NCI-H1417 treated with DMSO at 0.1 percent for 48 hours (cell line): ENCODE measurements at places on chromosomes 4 and X.

- DNase-seq: no peak
Measured at GRCh38 chr4:27011401-27011800, 150.8 kb downstream of the STIM2 start.

GRCh38 chr4:21753084-21753760, 195.3 kb downstream of the KCNIP4 start:
- no peak for DNase-seq

GRCh38 chr4:182193311-182193710, 49.9 kb upstream of the TENM3 start:
- no peak for DNase-seq

GRCh38 chr4:110849461-110849860, 226.6 kb upstream of the PITX2 start:
- DNase-seq: no peak

GRCh38 chrX:74613370-74614092, 893 bp downstream of the RLIM start:
- DNase-seq: no peak

DNA sequence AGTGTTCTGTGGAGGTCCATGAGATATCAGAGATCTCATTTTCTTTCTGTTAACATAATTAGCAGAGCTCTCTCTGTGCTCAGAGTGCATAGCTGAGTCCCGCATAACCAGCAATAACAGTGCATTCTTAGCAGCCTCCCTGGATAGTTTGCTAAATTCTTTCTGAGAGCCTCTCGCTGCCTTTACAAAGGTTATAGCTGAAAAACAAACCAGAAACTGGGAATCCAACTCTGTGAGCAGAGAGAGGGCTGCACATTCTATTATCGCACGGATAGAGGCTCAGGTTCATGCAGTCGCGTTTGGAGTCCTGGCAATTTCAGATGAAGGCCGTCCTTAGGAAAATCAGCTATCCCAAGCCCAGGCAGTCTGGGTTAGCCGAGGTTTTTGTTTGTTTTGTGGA, 1.2 kb downstream of the ENPP6 start:
- DNase-seq: no peak

DNA sequence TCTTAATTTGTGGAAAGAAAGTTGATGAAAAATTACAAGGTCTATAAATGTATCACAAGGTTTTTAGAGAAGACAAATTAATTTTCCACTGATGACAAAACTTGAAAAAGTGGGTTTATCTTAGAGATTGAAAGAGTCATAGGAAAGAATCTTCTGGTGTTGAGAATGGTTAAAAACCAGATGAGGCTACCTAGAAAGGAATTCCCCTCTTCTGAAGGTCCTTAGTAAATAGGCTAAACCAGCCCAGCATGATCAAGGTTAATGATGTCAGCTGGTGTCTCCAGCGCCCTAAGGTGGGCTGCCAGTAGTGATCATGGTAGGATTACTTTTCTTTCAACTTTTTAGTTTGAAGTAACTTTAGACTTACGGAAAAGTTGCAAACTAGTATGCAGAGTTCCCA, 71.8 kb upstream of the PGRMC2 start:
- DNase-seq: no peak
